ENCODE measurements at places on chromosomes 3 and 15.

DNA sequence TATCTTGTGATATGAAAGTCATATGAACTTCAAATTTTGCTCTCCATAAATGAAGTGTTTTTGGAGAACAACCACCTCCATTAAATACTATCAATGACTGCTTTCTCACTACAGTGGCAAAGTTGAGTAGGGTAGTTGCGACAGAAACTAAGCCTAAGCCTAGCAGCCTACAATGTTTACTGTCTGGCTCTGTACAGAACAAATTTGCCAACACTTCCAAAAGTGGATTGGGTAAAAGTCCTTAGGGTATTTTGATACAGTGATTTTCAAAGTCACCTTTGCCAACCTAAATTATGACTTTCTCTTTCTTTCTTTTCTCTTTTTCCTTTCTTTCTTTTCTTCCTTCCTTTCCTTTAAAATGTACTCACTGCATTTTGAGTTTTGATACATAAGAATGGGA is 142.6 kb downstream of the PLCL2 start:
- DNase-seq, result no peak

- DNase-seq, result no peak
Measured at GRCh38 chr3:147415286-147415685, 6.1 kb downstream of the ZIC1 start.

DNA sequence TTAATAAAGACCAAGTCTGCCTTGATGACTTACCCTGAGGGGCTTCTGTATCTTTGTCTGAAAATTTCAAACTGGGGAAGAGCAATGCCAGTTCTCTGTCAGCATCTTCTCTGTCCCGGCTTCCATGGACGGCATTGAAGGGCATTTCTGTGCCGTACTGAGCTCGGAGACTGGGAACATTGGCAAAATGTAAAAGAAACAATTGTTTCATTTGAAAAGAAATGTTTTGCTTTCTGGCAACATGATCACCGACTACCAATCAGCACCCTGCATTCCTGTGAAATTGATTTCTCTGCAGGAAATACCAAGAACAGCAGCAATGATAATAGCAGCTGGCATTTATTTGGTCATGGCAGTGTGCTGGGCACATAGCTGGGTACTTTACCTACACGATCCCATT is 26.2 kb downstream of the NME9 start:
- DNase-seq, result no peak

DNA sequence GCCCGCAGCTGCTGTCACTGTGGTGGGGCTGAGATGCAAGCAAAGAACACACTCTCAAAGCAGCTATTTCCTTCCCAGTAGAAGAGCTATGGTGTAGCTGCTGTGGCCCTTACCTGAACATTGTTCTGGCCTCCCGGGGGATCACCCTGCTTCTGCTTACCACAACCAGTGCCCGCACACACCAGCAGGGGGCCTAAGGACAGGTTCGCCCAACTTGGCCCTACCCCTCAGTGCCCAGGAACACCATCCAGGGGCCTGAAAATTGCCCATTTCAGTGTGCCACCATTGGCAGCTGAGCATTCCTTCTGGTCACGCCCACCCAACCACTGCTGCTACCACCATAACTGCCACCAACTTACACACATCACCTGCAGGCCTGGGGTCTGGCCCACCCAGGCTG is 113.0 kb downstream of the TP63 start:
- no peak for DNase-seq

DNA sequence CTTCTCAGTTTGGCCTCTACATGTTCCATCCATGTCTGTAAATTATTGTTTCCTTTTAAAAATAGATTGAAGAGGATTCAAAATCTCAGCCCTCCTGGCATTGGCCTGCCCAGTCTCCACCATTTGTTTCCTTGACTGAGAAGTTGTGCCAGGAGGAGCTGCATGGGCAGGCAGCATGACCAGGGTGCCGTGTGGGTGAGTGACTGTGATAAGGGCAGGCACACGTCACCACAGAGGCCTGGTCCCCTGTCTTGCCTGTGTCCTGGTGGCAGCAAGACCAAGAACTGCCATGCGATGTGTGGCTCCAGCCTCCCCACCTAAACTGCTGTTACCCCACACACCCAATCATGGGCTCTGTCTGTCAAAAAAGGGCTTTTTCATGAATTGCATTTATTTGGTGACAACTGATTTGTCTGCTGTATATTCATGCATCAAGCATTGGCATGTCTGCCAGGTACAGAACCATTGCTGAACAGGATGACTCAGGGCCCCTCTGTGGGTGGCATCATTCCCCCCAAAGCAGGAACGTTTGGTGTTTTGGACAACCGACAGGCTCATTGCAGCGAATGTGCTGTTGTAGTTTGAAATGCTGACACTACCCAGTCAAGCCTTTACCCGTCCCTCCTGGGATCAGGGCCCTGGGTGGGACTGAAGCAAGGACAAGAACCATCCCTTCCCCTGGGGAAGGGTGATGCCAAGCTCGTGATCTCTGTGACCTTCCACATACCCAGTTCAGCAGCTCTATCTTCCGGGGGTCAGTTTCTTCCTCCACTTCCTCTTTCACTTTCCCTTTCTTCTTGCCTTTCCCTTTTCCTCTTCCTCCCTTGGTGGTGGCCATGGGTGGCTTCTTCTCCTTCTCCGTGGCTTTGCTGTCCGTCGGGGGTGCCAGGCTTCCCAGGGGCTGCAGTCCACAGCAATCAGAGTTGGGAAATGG is 51.6 kb downstream of the TRPM1 start:
- peak; percentile 15 for DNase-seq

- DNase-seq, result no peak
Measured at GRCh38 chr3:194974468-194975135, 288.9 kb downstream of the FAM43A start.

- DNase-seq, result no peak
Measured at GRCh38 chr15:80031841-80032240, 27.6 kb upstream of the ZFAND6 start.

DNA sequence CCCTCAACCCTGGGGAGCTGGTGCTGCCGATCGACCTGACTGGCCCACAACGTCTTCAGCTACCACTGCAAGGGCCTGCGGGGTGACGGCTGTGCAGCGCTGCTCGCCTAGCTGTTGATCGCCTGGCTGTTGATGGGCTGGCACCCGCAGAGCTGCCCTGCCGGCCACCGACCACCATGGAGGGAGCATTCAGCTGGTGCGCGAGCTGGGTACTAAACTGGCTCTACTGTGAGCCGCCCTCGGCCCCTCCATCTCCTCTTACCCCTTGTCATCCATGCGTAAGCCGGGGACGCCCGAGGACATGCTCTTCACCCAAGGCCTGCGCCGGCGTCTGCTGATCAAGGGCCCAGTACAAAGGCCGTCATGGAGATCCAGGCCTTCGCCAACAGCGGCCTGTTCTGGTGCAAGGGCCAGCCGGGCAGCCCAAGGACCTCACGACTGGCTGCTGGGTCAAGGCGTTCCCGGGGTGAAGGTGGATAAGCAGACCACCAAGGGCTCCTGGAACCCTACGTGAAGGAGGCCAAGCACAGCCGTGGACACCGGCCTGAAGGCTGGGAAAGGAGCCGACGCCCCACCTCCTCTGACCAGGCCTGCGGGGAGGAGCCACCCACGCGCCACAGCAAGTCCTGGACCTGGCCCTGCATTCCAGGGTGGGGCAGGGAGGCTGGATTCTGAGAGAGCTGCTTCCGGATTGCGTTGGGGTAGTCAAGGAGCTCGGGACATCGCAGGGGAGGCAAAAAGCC is 46.9 kb downstream of the SFMBT1 start:
- no peak for DNase-seq

- no peak for DNase-seq
Measured at GRCh38 chr3:172132721-172133311, 93.4 kb downstream of the FNDC3B start.

DNA sequence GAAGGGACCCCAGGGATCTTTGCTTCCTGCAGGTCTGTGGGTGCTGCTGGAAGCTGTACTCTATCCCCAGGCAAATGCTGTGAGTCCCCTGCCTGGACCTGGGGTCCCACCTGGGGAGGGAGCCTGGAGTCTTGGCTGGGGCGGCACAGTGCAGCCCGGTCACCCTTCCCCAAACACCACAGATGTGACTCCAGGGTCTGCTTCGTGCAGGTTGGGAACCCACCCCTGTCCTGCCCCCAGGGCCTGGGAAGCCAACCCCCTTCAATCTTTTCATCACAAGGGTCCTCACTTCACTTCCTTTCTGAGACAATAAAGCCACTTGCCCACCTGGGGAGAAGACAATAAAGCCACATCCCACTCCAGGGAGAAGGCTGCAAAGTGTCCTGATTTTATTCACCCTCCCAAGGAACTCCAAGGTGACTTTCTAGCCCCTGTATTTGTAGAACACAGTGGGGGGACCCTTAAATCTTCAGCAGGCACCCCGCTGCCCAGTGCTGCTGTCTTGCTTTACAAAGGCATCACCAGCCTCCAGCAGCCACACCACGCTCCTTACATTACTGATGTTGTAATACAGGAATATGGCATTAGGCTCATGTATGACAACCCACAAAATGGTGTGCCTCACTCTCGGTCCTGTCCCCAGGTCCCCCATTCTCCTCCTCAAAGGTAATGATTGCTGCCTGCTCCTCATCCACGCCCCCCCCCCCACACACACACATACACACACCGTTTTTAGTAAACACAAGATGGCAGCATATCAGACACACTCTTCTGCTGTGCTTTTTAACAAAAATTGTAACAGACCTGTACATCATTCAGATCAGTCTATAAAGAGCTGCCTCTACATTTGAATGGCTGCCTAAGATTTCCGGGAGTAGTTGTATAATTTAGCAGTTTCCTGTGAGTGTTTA is 9.9 kb downstream of the C3orf22 start:
- DNase-seq, result no peak

GRCh38 chr3:72957297-72957696 is 39.3 kb upstream of the PPP4R2 start:
- no peak for DNase-seq

DNA sequence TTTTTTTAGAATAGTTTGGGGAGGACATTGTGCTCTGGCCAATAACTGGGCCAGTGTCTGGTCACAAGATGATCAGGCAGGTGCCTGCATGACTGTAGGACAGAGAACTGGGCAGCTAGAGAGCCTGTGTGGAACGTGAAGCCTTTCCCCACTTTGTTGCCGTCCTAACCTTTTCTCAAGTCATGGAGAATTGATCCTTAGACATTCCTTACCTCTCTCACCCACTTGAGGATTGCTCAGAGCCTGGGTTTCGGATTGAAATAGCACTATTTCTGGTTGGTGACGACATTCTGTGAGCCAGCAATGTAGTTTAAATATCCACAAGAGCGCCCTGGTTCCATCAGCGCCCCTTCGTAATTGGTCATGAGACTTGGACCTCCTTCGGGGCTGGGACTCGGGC is 138.4 kb downstream of the IGF1R start:
- no peak for DNase-seq

GRCh38 chr15:58528188-58528870 is 96.5 kb downstream of the LIPC start:
- DNase-seq, result no peak

GRCh38 chr3:188177721-188178120 is 23.8 kb downstream of the LPP start:
- no peak for DNase-seq

DNA sequence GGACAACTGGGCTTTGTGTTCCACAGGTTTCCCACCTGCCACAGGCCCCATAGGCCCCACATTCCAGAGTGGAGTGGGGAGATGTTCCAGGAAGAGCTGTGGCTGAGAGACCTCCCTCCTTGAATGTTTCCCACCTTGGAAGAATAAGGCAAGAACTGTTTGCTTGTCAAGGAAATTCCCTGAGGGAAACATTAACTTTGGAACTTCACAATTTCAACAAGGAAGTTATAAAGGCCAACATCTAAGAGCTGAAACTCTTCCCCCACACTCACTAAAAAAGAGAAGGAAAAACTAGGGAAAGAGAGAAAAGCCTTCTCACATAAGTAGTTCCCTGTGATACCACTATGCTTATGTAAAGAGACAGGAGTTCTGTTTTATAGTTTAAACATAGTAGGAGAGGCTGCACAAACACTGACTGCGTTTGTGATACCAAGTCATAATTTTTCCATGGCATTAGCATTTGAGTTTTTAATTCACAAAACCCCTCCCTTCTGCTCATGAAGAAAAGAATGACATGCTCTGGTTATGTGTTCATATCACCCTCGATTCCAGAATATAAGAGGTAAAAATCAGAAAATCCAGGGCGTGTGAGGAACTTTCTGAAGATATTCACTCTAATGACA is 39.8 kb upstream of the SPRED1 start:
- DNase-seq, result no peak

DNA sequence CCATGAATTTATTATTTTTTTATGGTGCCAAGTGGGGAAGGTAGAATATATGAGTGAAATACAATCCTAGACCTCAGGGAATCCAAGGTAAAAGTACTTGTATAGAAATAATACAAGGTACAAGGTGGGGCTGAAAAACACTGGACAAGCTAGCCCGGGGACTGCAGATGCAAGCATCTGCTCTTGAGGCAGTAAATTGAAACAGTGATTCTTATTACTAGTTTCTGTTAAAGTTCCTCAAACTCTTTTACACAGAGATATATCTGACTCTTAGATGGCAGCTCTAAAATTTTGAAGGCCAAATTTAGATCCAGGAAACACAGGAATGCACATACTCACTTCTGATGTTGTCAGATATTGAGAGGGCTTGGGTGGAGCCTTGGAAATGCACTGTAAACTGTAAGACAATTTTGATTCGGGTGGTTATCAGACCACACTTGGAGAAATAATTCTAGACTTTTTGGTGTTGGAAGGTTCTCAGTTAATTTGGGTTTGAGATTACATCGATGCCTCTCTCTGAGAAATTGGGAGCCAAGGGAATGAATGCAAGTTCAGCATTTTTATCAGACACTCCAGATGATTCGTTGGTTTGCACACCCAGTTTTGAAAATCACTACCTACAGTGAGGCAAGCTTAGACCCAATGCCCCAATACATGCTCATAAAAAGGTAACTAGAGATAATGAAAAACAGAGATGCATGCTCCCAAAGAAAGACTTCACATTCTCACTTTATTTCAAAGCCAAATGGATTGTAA is 7.3 kb downstream of the TP63 start:
- no peak for DNase-seq

- DNase-seq, result no peak
Measured at GRCh38 chr15:53331328-53332190, 427.9 kb downstream of the WDR72 start.

GRCh38 chr3:111282024-111282423 is 210.4 kb downstream of the NECTIN3 start:
- no peak for DNase-seq

DNA sequence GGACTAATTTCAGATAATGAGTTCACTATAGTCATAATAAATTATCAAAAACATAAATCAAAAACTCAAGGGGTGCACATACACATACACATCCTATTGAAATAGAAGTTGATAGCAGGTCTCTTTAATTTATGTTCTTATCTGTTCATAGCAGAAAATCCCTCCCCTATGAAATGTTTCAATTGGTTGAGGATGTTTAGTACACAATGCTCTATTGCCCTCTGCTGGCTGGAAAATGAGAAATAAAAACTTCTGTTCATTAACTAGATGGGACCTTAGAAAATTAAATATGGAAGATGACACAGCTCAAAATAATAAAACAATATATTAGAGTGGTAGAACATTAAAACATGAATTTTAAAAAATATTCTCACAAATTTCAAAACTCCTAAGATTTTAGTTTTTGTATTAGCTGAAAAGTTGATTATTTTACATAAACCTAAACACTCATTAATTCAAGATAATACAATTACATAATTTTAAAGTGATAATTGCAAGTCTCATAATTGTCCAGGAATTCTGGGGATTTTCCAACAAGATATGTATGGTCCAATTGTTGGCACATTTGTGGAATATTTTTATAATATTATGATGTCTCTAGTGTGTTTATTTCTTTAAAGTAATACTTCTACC is 735.0 kb downstream of the ROBO1 start:
- DNase-seq, result peak; percentile 81

All from hematopoietic multipotent progenitor cell treated with erythropoietin and hydrocortisone succinate and interleukin-3 and kit ligand, for 6 days (in vitro differentiated cells).